ENCODE measurements at places on chromosomes 11 and 22.

DNA sequence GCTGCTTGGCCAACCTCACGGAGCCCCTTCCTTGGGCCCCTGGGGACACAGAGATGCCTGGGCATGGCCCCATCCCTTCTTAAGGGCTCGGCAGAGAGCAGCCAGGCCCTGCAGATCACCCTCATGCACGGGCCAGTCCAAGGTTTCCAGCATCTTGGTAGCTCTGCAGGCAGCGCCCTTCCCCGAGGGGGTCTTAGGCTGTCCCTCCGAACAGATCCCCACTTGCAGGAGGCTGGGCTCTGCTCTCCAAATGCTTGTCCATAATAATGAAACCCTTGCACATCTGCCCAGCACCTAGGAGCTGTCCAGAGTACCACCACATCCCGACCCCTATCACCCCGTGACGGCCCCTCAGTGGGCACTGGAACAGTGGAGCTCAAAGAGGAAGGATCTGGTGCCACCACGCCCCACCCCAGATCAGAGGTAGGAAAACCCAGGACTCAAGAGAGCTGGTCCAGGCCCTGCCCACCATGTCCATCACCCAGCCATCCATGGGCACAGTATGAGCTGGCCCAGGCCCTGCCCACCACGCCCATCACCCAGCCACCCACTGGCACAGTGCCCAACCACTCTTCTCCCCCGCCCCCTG lies 92.5 kb upstream of the PRR5 start:
- no peak for DNase-seq

- no peak for DNase-seq
Measured at GRCh38 chr11:76972051-76972450, 62.1 kb upstream of the B3GNT6 start.

- peak; percentile 94 for DNase-seq
Measured at GRCh38 chr11:128814856-128815705, 52.0 kb downstream of the KCNJ1 start.

- no peak for DNase-seq
Measured at GRCh38 chr22:17699696-17700340, 61.3 kb downstream of the BCL2L13 start.

- no peak for DNase-seq
Measured at GRCh38 chr22:30226192-30226832, 20.2 kb downstream of the LIF start.

GRCh38 chr11:1017269-1018005 lies 19.1 kb downstream of the MUC6 start:
- no peak for DNase-seq

DNA sequence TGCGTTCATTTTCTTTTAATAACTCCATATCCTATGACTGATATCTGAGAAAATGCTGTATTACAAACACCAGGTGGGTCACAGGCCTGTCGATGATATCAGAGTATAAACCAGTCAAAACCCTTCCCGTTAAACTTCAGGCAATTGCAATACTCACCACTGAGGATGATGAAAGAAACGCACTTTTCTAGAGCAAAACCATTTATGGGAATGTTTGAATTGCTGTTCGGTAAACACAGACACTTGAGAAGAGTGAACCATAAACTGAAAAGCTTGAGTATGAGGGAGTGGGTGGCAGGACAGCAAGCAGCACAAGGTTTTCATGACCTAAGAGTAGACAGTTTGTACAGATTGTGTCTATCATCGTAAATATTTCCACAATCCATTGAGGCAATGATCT lies 139.8 kb upstream of the CEP126 start:
- no peak for DNase-seq

DNA sequence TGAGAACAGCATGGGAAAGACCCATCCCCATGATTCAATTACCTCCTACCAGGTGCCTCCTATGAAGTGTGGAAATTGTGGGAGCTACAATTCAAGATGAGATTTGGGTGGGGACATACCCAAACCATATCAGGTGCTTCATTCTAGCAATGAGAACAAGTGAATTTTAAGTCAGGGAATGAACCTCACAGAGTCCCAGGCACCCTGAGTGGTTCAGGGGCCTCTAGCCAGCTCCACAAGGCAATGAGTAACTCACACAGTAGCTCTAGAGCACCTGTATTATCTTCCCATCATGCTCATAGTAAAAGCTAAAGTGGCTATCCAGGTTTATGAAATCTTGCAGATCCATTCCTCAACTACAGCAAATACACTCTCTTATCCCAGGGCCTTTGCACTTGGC lies 13.1 kb upstream of the ACCSL start:
- no peak for DNase-seq

- peak; percentile 79 for DNase-seq
Measured at GRCh38 chr11:59429924-59430516, 3.8 kb upstream of the OR5A2 start.

DNA sequence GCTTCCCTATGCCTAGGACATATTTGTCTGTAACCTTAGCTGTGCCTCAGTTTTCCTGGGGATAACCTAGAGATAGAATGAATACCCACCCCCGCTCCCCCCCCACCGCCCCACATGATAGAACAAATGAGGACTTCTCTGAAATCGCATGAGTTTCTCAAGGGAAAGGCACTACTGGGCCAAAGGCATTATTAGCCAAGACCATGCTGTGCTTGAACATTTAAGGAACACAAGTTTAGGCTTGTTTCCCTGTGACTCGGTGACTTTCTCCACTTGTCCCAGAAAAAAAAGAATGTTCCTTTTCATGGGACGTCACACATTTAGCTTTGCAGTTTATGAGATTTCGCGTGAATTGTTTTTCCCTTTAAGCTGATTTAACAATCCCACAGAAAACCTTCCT lies 51.4 kb upstream of the CRTAM start:
- DNase-seq, result no peak

DNA sequence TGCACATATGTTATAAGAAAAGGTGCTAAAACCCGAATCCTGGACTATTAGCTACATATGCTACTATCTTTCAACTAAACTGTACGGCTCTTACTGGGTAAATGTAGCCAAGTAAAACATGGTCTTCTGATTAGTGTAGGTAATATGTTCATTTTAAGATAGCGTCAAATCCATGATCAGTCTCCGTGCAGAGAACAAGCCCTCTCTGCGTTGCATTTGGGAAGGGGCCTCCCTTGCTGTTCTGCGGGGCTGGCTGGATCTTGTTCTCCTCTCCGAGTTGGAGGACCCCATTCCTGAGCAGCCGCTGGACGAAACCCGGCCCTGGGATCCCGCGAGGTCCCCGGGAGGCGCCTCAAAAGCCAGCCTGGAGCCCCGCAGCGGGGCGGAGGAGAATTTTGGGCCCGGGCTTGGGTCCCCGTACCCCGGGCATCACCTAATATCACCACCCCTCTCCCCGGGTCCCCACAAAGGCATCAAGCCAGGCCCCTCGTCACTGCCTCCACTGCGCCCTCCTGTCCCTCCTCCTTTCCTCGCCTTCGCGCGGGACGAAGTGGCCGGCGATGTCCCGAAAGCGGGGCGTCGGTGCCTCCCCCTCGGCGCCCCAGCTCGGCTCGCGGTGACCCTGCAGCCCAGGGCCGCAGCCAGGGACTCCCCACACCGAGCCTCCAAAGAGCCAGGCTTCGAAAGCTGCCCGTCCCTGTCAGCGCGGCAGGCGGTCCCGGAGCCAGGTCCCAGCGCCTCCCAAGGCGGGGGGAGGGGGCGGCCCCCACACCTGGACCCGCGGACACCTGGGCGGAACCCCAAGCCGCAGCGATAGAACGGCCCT lies 54.5 kb upstream of the FBXO3 start:
- peak; percentile 52 for DNase-seq

DNA sequence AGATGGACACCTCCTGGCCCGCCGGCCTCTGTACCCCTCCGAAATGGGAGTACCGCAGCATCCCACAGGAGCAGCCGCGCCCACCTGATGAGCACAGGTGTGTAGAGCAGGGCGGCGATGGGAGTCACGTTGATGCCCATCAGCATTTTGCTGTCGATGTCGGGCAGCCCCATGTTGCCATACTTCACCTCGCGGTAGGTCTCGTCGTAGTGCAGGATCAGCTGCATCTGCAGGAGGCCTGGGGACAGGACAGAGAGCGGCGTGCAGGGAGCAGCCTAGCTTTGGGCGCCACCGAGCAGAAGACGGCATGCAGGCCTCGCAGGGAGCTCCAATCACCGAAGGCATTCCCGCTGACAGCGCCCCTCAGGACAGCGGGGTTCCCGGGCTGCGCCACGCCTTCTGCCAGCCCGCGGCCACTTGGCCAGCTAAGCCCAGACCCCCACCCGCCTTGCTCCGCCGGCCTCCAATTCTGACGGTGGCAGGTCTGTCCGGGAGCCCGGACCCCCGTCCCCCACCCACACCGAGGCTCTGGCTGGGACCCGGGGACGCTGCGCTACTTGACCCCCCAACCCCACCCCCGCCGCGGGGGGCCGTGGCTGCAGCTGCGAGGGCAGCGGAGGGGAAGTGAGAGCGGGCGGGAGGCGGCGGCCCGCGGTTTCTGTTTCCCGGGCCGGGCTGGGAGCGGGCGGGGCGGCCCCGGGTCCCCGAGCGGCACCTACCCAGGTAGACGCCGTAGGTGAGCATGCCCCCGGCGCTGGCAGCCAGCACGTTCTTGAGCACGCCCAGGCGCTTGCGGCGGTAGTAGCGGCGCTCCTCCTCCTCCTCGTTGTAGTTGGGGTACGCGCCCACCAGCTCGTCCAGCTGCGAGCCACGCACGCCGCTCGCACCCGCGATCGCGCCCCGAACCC lies 705 bp downstream of the UNC93B1 start:
- peak; percentile 62 for DNase-seq

DNA sequence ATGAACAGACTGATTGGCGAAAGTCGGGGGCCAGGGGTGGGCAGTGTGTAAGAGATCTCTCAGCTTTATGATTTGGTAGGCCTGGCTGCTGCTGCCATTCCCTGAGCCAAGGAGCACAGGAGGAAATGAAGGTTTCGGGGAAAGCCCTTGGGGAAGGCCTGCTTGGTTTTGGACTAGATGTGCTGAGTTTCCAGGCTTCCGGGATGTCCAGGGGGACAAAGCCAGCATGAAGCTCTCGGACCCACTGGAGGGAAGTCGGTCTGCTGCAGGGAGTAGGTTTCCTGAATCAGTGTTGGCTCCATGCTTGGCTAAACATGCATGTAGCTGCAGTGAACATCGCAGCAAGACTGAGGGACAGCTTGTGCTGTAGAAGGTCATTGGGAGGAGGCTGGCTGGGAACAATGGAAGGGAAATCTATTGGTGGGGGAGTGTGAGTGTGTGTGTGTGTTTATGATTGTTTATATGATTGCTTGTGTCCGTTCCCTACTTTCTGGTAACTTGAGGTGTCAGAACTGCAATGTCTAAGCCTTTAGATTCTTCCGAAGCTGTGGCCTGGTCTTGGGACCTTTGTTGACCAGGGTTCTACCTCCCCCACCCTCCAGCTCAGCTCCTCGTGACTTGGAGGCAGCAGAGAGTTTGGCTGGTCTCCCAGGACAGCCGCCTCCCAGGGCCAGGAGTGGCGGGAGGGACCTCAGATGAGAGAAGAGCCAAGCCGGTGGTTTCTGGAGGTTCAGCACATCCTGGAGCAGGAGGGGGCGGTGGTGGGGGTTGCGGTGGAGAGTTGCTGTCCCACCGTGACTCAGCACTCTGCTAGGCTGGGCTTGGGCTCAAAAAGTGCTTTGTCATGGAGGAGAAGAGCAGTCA lies 4.0 kb upstream of the FTH1 start:
- peak; percentile 94 for DNase-seq

DNA sequence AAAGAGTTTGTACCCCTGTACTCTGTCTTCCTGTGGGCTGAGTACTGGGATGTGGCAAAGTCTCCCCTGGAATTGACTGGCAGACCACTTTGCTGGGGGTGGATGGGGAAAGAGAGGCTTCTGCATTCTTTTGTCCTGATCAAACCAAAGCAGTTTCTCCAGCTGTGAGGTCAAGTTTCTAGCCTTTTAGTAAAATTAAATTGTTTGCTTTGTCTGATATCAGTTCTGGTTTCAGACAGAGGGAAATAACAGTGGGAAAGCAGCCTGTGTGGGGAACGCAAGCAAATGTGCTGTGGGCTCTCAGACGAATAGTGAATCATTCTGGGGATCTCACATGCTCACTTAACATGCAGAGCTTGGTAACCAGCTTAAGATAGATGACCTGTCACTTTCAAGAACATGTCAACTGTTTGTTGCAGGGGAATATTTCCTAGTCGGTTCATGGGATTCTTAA lies 151.6 kb downstream of the FAT3 start:
- no peak for DNase-seq

DNA sequence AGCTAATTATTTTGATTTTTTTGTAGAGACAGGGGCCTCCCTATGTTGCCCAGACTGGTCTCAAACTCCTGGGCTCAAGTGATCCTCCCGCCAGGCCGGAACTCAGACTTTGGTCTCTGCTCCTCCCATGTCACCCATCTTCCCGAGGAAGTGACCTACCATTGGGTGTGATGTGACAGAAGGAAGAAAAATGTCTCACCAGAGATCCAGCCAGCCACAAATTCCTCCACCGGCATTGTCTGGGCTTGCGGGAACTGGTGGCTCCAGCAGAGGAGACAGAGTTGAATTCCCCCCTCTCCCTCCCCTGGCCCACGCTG lies 772 bp downstream of the SLC25A45 start:
- DNase-seq, result no peak
